Activated CD8-positive, alpha-beta memory T cell treated with anti-CD3 and anti-CD28 coated beads, Interleukin-2, amount 10 ng/mL, durations not matched to agents 7 days and 5 days (primary cell): ENCODE measurements at places on chromosomes 1 and 21. TPM values are rescaled to one million over a fixed set of nuclear protein-coding genes. Genes with fewer than 3 reads are reported as not detected.

- no peak for DNase-seq
Observed at GRCh38 chr1:157937744-157938143, 55.7 kb upstream of the KIRREL1 start.

Gene CA6
- 4.8 TPM for total RNA-seq

Gene NFYC
- total RNA-seq: 71.1 TPM

- DNase-seq: no peak
Observed at GRCh38 chr1:21520899-21521716, 11.9 kb downstream of the ALPL start.

DNA sequence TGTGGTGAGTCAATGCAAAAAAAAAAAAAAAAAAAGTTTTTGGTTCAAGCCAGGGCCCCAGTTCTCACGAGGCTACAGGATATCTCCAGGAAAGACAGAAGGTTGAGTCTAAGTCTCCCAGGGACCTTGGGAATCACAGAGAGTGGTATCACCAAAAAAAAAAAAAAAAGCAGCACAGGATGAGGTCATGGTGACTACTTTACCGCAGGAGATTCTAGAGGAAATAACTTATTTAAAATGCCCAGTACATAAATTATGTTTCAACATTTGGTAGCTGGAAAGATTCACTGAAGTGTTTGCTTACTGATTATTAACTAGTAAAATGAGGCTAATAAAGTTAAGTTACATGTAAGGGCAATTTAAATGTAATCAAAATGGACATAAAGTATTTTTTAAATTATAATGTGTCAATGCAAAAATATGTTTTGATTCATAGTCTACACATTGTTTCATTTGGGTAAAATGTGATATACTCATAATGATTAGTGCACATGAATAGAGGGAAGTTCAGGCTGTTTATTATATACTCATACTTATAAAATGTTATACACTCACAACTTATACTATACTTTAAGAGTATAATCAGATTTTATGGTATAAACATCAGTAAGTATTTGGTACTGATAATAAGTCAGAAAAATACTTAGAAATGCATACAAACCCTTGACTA, 84.1 kb downstream of the PLPPR5 start:
- DNase-seq: no peak

DNA sequence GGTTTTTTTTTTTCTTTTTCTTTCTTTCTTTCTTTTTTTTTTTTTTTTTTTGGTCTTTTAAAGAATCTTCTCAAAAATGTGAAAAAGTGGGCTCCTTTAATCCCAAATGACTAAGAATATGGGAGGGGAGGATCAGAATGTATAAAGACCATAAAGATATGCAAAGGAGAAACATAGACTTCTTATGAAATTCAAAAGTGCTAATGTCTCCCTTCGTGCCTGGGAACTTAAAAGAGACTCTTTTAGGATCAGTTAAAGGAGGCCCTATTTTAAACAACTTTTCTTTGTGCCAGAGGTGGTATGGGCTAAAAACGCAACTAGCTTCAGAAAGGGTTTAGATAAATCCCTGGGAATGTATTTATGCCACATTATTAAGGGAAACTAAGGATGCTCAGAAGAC, 54.2 kb upstream of the KAZN start:
- DNase-seq: no peak

- DNase-seq: no peak
Observed at GRCh38 chr1:231869364-231869763, 242.8 kb downstream of the DISC1 start.

GRCh38 chr1:79849388-79849787, 842.9 kb upstream of the ADGRL4 start:
- no peak for DNase-seq

DNA sequence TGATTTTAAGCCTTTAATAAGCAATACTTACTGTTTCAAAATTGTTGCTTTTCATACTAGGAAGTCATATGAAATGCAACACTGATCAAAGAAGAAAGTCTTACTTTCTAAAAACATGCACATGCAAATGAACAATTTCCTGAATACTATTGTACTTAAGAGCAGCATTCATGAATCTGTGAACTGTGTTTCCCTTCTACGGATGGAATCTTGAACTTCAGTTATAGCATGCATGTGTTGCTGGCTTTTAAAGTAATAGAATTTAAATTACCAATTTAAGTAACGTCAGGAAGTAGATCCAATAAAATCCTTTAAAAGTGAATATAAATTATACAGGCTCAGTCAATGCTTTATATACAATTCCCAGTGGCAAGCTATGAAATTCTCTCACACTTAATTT, 348.9 kb downstream of the KCNT2 start:
- DNase-seq: no peak

Gene CDA
- total RNA-seq: not detected

DNA sequence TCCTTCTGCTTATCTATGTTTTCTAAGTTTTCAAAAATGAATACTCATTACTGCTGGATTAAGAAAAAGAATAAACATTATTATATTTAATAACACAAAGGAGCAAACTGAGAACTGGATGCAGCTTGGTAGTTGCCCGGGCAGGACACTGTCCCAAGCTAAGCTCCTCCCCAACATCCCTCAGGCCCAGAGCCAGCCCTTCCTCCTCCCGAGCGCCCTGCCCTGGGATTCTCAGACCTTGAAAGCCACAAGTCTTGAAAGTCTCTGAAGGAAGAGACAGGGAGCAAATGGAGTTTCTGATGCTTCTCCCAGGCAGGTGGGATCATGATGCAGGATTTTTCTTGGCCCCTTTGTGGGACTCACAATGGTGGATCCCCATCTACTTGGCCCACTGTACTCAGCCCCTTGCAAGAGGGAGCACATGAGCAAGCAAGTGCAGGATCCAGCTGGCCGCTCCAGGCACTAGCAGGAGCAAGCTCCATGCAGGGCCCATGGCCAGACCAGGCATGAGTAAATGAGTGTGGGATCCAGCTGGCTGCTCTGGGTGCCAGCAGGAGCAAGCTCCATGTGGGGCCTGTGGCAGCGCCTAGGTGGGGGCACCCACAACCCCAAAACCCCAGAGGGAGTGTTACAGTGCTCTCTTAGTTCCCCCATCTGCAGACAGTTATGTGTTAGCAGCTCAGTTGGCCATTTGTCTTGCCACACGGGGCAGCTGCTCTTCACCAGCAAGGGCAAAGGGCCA, 32.1 kb upstream of the RAB4A start:
- no peak for DNase-seq

GRCh38 chr1:38300616-38301015, 254.0 kb upstream of the POU3F1 start:
- no peak for DNase-seq
